ENCODE measurements at places on chromosomes 7 and 10.

DNA sequence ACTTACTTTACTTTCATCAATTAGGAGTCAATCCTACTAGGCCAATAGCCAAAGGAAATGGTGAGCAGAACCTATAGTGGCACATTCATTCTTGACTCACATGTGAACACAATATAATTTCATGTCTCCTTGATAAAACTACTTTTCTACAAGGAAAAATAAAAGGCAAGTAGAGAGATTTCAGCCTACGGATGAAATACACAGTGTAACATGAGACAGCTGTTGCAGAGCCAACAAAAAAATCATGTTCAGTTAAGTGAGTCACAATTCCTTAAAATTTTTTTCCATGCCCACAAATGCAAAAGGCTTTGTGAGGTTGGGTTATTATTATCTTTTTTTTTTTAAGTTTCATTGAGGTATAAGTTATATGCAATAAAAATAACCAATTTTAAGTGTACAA lies 54.8 kb downstream of the GPR141 start:
- no peak for DNase-seq

GRCh38 chr10:21534604-21535493 lies 817 bp downstream of the MLLT10 start:
- peak; percentile 16 for DNase-seq

DNA sequence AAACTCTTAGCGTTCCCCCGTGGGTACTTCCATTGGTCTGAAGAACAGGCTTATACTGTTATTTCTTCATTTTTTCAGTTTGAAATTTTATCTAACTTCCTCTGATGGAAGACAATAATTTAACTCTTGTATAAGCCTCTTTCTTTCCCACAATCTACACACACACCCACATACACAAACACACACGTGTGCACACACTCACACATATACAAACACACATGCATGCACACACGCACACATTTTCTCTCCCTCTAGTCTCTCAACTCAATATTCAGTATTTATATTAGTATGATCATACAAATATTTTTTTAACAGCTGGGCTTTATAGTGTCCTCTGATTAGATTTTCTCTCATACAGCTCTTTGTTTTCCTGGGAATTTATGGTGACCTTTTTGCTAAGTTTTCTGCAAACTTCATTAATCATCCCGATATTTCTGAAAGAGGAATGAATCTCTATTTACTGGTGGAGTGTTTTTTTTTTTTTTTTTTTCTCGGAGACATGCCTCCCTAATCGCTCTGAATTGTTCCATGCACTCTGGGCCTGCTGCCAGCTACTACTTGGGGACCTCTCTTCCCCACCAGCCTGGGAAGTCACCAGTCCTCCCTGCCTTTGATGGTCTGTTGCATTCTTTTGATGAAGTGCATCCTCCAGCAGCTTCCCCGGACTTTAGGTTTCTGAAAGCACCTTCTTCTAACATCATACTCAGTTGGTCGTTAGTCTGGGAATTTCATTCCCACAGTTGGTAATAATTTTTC lies 75.5 kb downstream of the ZNF777 start:
- DNase-seq, result no peak

DNA sequence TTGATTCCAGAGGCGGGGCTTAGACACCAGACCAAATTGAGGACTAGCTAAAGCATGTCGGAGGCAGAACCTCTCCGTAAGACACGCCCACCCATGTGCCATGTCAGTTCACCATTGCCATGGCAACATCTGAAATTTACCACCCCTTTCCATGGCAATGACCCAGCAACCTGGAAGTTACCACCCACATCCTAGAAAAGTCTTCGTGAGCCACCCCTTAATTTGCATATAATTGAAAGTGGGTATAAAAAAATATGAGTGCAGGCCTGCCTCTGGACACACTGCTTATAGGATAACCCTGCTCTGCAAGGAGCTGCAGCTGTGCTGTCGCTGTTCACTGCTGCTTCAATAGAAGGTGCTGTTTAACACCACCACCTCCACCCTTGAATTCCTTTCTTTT lies 28.0 kb downstream of the TMEM270 start:
- no peak for DNase-seq

DNA sequence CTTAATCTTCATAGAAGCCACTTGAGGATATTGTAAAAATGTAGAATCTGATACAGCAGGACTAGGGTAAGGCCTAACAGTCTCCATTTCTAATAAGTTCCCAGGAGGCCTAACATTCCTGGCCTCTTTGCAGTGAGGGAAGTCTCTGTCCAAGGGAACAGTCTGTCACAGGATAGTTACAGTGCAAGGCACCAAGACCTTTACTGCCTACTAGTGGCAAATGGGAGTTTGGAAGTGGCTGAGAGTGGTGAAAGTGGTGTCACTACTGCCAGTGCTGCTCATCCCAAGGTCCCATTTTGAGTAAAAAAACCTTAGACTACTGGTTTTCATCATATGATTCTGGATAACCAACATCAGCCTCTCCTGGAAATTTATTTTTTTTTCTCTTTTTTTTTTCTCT lies 619.5 kb upstream of the SEMA3D start:
- no peak for DNase-seq

DNA sequence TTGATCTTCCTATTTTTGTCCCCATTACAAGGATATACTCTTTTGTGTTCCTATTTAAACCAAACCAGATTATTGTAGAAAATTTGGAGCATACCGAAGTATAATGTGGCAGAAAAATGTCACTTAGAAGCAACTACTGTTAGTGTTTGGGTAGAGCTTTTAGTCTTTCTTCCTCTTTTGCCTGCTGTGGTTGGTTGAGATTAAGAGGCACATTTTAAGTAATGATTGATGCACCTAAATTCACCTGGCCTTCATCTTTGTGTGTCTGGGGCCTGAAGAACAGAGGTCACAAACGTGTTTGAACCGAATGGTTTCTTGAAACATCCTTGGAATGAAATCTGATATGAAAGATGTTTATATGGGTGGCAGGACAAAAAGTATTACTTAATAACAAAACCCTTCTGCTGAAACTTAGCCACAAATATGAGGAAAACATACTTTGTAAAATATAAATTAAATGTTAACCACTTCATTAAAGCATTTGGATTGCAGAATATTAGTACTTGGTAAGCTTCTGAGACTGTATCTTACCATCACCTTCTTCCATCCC lies 2.6 kb downstream of the BPGM start:
- no peak for DNase-seq

DNA sequence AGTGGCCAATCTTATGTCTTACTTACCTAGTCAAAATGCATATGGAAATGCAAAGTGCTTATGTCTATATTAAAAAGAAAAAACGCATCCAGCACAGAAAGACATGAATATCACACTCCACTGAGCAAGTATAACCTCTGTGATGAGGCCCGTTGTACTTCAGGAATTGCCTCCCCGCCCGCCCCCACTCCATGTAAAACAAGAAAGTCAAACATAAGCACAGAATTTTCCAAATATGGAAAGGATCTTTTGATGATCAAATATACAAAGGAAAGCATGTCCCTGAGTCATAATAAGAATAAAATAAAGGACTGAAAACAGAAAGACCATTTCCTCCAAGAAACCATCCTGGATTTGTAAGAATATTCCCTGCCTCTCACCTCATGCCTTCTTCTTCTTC lies 229.1 kb downstream of the BAMBI start:
- no peak for DNase-seq

- no peak for DNase-seq
Observed at GRCh38 chr7:33650828-33651227, 254.5 kb upstream of the BMPER start.

- DNase-seq, result no peak
Observed at GRCh38 chr7:155198901-155199845, 98.5 kb upstream of the INSIG1 start.

DNA sequence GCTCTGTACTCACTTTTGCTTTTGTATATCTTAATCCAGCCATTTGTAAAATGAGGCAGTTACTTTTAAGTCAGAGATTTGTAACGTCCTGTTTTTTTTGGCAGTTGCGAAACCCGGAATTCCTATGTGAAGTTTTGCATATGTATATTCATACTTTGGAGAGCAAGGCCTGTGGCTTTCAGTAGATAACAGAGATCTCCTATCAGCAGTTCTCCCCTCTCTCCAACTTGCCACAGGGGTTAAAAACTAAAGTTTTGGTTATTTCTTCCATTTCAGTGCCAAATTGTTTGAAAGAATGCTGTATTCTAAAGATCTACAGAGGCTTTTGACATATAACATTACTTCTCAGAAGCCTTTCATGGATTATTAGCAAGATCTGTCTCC lies 102.4 kb downstream of the EXOC4 start:
- DNase-seq, result no peak

GRCh38 chr10:932589-932988 lies 1.1 kb upstream of the LARP4B start:
- no peak for DNase-seq

- DNase-seq, result no peak
Observed at GRCh38 chr7:149883452-149883861, 9.7 kb downstream of the ATP6V0E2 start.

DNA sequence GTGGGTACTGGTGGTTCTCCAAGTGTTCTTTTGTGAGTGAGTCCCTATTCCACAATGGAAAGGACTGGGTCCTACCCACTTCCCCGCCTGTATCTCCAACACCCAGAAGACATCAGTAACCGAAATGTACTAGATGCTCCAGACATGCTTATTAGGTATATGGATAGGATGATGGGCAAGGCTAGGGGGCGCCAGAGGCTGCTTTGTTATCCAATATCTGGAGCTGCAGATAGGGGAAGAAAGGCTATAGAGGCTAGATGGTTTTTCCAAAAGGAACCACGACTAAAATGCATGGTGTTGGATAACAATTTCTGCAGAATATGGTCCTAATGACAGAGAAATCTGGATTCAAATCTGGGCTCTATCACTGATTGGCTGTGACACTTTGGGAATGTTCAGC lies 56.2 kb upstream of the TM9SF3 start:
- DNase-seq, result no peak

- DNase-seq, result no peak
Observed at GRCh38 chr7:143257501-143257900, 5.7 kb upstream of the GSTK1 start.

DNA sequence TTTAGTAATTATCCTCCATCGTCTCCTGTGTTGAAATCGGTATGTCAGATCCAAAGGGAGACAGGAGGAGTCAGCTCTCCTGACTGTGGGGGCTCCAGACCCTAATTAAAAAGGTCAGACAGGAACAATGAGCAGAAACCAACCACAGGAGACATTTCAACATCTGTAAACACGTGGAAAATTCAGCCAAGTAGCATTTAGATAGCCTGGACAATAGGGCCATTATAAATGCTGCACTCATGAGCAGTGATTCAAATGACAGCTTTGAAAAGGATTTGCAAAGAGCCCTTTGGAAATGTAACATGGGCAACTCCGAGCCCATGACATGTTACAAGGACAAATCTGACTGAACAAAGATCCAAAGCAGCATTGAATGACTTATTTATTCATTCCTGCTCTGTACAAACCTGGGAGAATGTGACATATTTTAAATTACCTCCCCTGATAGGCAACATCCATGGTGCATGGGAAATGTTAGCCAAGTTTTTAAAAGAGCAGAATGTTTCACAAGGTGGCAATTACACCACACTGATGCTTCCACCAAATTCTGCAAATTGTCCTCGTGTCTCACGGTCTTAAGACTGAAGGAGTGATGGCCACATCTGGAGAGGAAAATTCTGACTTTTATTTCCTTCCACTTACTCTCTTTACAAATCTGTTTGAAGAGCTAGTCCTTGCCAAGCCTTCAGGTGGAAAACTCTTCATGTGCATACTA lies 113.3 kb upstream of the KMT2E start:
- DNase-seq, result no peak

GRCh38 chr10:86586516-86586915 lies 64.9 kb upstream of the WAPL start:
- no peak for DNase-seq

DNA sequence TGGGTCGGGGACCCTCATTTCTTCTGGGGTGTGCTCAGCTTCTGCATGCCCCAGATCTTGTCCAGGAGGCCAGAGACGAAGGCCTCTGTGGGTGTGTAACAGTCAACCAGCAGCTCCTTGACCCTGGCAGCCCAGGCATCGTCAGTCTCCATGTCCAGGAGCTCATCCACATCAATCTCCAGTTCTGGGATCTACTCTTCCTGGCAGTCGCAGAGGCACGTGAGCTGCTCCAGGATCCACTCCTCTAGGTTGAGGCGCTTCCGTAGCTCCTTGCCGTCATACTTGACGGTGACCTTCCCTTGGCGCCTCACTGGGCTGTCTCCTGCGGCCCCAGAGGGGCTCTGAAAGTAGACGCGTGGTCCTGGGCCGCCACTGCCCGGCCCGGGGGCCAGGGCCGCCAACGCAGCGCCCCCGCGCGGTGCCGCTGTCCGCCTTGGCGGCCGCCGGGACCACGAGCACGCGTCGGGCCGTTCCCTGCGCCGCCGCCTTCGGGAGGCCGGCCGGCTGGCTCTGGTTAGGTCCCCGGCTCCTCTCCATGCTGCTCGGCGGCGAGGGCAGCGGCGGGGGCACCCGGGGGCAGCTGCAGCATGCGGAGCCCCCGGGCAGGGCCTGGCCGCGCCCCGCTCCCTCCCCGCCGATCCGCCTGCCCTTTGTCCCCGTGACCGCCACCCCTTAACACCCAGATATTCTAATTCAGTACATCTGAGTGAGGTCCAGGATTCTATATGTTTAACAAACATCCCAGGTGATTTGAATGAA lies 170.5 kb downstream of the SEPTIN7 start:
- no peak for DNase-seq

DNA sequence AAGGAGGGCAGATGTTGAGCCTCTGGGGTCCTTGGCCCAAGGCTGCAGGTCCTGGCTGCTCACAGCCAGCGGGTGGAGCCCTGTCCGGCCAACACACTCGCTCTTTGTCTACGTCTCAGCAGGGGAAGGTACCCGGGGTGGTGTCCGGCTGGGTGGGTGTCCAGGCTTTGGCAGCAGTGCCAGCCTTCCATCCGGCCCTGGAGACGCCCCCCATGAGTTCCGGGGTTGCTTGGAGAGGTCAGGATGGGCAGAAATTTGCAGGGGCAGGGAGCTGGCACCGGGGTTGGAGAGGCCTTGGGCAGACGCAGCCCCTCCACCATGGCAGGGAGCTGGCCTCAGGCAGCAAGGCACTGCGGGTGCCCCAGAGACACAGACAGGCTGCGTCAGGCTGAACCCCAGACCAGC lies 42.2 kb upstream of the ELN start:
- DNase-seq, result no peak

- no peak for DNase-seq
Observed at GRCh38 chr10:89861584-89862301, 160.4 kb downstream of the KIF20B start.

- DNase-seq, result no peak
Observed at GRCh38 chr7:27179503-27180430, 5.3 kb downstream of the HOXA11 start.

GRCh38 chr10:69907517-69907916 lies 105.8 kb downstream of the COL13A1 start:
- no peak for DNase-seq

- no peak for DNase-seq
Observed at GRCh38 chr7:132647311-132647710, 71.0 kb upstream of the PLXNA4 start.

DNA sequence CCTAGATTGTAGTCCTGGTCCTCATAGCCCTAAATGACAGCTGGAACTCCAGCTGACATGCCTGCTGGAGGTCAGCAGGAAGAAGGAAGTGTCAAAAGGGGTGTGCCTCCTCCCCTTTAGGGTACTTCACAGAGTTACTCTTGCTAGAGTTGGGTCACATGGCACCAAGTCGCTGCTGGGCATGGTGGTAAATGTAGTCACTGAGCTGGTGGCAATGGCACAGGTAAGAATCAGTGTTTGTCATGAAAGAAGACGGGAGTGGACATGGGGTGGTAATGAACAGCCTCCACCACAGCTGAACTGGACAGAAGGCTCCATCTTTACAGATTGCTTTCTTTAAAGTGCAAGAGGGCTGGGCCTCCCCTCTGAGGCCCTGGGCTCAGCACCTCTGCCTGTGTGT lies 122.3 kb downstream of the ACTR3B start:
- no peak for DNase-seq

GRCh38 chr7:24406053-24406788 lies 122.2 kb downstream of the NPY start:
- DNase-seq, result no peak

Data from stimulated activated CD4-positive, alpha-beta T cell treated with anti-CD3 and anti-CD28 coated beads, Interleukin-15, amount 100 ng/mL, for 1 hour (primary cell).